Peyer's patch (tissue), 4 donors: ENCODE measurements at places on chromosomes 6 and 20. TPM values are rescaled to one million over a fixed set of nuclear protein-coding genes. Genes with fewer than 3 reads are reported as not detected.

GRCh38 chr6:113719064-113719463 lies 138.1 kb upstream of the MARCKS start:
- H3K36me3 ChIP-seq: no peaks in the 10 kb centered on the region

GRCh38 chr6:42390228-42390934 lies 61.3 kb downstream of the TRERF1 start:
- DNase-seq: peak; percentile 65
- no peak overlapping the region for H3K4me3 ChIP-seq
- H3K27me3 ChIP-seq: no peaks in the 10 kb centered on the region

DNA sequence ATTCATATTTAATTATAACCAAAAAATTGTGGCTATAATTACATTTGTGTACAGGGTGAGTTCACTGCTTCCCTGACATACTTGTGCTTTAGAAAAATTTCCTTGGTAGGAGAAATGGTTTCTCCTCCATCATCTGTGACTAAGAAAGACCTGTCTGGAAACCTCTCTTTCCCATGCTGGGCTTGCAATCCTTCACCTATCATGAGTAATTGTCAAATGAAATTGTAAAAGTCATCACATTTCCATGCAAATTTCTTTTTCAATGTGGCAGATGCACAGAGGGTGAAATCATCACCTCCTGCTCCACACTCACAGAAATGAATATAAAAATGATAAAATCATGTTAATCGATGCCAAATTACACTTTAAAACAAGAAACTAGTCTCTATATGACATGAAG lies 1.5 kb upstream of the SIRPB1 start:
- no peaks in the 10 kb centered on the region for H3K27me3 ChIP-seq
- DNase-seq: no peak
- H3K27ac ChIP-seq: no peak overlapping the region
- no peaks in the 10 kb centered on the region for H3K4me1 ChIP-seq
- no peaks in the 10 kb centered on the region for H3K36me3 ChIP-seq

- peak overlapping the region; percentile 66 for H3K27ac ChIP-seq
- DNase-seq: no peak
- H3K4me1 ChIP-seq: peaks cover 4% of the 10 kb centered on the region
Measured at GRCh38 chr6:81934936-81935335, 182.5 kb upstream of the TENT5A start.

Gene OR2B6
- not detected for total RNA-seq
